ENCODE measurements at places on chromosomes 7 and 10. TPM values are rescaled to one million over a fixed set of nuclear protein-coding genes. Genes with fewer than 3 reads are reported as not detected.

DNA sequence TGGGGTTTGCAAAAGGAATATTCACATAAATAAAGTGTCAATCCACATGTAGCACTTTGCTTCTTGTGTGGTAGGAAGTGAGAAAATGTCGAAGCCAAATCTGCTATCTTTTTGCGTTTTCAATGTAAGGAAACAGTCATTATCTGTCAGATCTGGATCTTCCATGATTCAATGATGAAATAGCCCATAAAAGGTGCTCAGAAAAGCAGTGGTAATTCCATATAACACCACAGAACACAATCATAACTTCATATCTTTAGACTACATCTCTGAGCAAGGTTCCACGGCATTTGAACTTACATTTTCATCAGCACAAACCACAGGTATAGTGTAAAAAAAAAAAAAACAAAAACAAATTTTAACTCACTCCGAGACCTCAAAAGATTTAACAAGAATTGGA is 39.9 kb upstream of the EGR2 start:
- DNase-seq: no peak

- DNase-seq: no peak
Measured at GRCh38 chr10:132102071-132102716, 36.4 kb downstream of the JAKMIP3 start.

DNA sequence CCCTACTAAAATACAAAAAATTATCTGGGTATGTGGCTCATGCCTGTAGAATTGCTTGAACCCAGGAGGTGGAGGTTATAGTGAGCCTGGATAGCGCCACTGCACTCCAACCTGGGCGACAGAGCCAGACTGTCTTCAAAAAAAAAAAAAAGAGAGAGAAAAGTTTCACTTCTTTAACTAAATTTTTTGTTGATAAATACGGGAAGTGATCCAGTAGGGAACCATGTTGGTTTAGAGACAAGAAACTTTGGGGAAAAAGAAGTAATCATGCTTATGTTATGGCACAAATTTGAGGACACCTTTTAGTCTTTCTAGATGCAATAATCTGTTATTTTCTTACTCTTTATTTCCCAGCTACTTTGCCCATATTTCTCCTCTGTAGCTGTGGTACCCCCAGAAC is 309.7 kb downstream of the TYW1 start:
- DNase-seq: no peak

DNA sequence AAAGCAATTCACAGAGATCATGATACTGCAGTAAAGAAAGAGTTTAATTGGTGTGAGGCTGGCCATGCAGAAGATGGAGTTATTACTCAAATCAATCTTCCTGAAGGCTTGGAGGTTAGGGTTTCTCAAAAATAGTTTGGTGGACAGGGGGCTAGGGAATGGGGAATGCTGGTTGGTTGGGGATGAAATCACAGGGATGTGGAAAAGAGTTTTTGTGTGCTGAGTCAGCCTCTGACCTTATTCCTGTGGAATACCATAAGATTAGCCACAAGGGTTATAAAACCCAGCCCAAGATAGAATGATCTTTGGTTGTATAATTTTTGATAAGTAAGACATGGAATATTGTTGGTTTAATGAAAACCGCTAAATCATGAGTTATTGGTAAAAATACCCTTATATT is 764.3 kb downstream of the TYW1 start:
- DNase-seq: no peak

Gene METTL2B
- 39.9 TPM for total RNA-seq

Gene MAP3K8
- total RNA-seq: 4.8 TPM

DNA sequence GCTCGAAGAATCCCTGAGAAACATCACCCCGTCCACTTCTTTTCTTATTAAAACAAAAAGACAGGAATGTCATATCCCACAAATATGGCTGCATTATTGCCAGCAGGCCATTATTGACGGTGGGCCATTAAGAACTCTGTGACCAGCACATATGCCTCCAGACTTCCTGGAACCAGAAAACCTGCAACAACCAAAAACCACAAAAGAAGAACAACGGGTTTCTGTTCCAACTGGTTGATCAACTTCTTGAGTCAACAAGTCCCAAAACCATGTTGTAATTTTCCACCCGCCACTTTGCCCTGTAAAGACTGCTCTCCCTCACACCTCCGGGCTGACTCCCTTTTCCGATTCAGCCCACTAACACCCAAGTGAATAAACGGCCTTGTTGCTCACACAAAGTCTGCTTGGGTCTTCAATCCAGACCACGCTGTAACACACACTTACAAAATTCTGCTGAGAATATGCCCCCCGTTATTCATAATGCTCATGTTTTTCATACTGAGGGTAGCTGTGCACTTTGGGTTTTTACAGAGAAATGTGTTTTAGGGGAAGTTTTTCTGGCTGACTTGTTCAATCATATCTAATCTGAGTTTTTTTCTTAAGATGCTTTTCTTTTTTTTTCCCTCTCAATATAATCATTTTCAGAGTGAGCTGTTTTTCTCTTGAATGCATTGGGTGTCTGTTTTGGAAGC is 20.7 kb downstream of the ZNF107 start:
- no peak for DNase-seq

Gene ZPBP
- not detected for total RNA-seq

GRCh38 chr7:150793569-150794238 is 6.5 kb downstream of the TMEM176B start:
- no peak for DNase-seq

- no peak for DNase-seq
Measured at GRCh38 chr10:77029777-77030717, 607.6 kb downstream of the KCNMA1 start.

DNA sequence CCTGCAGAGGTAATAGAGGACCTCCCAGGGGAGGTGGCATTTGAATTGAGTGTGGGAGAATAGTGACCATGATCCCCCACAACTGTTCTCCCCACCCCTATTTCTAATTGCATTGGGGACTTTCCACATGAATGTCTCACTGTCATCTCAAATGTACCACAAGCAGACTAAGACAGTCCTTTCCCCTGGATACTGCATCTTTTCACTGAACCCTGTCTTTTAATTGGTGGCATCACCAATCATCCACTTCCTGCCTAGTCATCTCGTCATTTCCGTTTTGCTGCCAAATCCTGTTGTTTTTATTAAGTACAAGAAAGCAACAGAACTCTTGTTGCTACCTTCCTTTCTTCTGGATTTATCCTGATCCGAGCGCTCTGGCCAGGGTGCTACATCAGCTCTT is 120.3 kb downstream of the NRP1 start:
- no peak for DNase-seq

GRCh38 chr7:66145400-66146104 is 30.9 kb downstream of the CRCP start:
- no peak for DNase-seq

GRCh38 chr10:7547829-7548228 is 118.9 kb downstream of the ITIH5 start:
- no peak for DNase-seq

DNA sequence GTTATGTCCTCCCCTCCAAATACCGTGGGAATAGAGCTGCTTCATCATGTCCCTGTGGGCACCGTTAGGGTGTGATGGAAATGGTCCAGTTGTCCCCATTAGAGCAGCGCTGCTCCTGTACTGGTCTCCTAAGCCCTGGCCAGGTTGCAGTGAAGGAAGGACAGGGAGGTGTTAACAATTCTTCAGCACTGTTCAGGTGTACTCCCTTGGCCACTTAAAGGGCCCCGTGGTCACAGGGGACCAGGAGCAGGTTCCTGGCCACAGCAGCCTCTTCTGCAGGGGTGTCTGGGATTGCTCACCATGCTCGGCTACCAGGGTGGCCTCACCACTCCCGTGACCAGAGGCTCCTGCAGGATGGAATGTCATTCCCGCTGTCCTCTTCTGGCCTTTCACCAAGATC is 65.8 kb downstream of the MINDY4 start:
- no peak for DNase-seq

- DNase-seq: no peak
Measured at GRCh38 chr10:59127991-59128390, 48.5 kb upstream of the PHYHIPL start.

Gene CYP26C1
- 0.43 TPM for total RNA-seq

DNA sequence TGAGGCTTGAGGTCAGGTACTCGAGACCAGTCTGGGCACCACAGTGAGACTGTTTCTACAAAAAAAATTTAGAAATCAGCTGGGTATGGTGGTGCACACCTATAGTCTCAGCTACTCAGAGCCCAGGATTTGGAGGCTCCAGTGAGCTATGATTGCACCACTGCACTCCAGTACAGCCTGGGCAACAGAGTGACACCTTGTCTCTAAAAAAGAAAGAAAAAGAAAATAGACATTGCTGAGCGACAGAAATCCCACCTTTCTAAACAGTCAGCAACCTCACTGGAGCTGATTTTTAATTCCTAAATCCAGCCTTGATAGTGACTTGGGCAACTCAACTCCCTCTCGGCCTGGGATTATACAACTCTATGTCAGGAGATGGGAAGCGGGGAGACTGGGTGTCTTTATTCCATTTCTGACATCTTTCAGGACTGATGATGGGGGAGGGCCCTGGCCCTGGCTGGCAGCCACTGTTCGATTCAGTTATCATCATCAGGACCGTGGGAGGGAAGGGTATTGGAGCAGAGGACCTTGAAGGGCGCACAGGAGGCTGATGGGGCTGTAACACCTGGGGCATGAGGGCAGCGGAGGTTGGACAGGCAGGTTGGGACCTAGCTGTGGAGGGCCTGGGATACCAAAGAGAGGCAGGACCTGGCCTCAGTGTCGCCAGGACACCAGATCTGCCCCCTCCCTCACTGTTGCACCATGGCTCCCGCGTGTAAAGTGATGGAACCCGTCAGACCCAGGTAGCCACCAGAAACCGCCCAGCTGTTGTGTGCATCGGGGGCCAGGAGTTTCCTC is 14.7 kb downstream of the HSPB1 start:
- no peak for DNase-seq

Gene PNPLA8
- total RNA-seq: 12.7 TPM

- DNase-seq: no peak
Measured at GRCh38 chr10:21257919-21258318, 267.6 kb downstream of the SKIDA1 start.

GRCh38 chr10:73810735-73811465 is 498 bp downstream of the NDST2 start:
- no peak for DNase-seq

DNA sequence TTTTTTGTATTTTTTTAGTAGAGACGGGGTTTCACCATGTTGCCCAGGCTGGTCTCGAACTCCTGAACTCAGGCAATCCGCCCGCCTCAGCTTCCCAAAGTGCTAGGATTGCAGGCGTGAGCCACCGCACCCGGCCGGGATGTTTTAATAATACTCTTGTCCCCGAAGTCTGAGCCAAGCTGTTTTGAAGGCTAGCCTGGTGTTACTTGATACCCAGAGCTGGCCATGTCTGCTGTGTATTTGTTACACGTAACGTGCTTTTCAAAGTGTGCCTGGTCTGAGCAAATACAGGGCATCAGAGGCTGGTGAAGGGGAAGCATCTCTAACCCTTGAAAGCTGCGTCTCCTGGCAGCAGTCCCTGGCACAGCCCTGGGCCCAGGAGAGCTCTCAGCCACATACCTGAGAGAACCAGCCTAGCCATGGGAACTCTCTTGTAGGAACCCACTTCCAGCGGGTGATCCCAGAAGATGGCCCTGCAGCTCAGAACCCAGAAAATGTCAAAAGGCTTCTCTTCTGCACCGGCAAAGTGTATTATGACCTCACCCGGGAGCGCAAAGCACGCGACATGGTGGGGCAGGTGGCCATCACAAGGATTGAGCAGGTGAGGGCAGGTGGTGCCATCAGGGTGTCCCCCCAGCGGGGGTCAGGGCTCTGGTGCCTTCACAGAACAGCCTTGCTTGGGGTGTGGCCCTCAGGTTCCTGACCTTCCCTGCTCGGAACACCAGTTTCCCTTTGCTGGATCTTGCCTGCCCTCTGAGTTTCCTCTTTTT is 41.7 kb upstream of the ZMIZ2 start:
- DNase-seq: no peak

DNA sequence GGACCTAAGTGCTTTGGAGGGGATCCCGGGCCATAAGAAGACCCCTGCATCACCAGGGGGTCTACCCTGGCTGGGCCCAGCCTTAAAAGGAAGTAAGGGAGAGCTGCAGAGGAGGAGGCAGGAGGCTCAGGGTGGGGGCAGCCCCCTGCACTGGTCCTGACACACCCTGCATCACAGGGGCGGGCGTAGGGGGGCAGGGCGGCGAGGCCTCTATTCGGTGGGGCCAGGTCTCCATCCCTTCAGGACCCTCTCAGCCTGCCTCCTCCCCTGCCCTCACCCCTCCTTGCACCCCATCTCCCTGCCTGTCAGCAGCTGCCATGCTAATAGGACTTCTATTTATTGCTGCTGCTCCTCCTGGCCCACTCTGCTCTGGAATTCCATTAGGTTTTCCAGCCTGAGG is 101.4 kb downstream of the C10orf105 start:
- no peak for DNase-seq

- no peak for DNase-seq
Measured at GRCh38 chr7:55124989-55125875, 106.4 kb downstream of the EGFR start.

Gene RASSF4
- total RNA-seq: 14.5 TPM

- DNase-seq: no peak
Measured at GRCh38 chr10:76303682-76304316, 872.4 kb downstream of the LRMDA start.

Gene ASB4
- not detected for total RNA-seq

GRCh38 chr7:84821671-84822534 is 365.0 kb downstream of the SEMA3D start:
- DNase-seq: no peak

DNA sequence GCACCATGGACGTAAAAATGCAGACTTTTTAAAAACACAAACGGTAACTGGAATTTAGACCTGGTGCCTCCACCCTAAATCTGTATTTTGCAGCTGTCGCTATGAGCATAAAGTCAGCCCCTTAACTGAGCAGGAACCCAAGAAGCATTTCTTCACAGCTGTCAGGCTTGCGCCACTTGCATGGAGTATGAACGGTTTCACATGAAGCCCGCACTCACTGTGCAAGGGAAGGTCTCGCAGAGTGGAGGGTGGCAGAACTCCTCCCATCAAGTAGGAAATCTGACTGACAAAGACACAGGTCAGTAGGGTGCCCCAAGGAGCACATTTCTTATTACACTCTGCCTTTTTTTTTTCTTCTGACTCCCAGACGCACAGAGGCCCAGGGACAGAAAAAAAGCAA is 58.5 kb downstream of the ELMO1 start:
- no peak for DNase-seq

DNA sequence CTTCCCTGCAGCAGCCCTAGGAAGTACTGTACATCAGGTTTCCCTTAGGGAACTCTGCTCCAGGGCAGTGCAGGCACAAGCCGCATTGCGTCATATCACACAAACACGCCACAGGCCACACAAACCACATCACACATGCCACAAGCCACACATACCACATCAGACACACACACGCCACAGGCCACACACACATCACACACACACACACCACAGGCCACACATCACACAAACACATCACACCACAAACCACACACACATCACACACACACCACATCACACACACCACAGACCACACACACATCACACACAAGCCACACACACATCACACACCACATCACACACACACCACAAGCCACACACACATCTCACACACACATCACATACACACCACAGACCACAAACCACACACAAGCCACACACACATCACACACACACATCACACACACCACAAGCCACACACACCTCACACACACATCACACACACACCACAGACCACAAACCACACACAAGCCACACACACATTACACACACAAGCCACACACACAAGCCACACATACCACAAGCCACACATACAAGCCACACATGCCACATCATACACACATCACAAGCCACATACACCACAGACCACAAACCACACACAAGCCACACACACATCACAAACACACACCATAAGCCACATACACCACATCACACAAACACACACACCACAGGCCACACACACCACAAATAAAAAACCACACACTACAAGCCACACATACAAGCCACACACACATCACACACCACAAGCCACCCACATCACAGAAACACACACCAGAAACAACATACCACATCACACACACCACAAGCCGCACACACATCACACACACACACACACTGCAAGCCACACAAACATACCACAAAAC is 53.4 kb downstream of the TMEM209 start:
- DNase-seq: no peak
